GOT3 (cell line): ENCODE measurements at places on chromosomes 6 and 20.

- no peak for DNase-seq
These were observed 12.8 kb downstream of the TRAF3IP2 start for GRCh38 chr6:111592726-111593511.

DNA sequence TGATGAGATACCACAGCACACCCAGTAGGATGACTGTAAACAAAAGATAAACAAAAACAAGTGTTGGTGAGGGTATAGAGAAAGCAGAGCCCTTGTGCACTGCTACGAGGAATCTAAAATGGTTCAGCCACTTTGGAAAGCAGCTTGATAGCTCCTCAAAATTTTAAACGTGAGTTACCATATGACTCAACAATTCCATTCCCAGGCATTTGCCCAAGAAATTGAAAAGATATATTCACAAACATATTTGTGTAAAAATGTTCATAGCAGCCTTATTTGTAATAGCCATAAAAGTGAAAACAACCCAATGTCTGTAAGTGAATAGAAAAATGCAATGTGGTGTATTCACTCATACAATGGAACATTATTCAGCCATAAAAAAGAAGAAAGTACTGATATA, 141.0 kb upstream of the BTBD3 start:
- no peak for DNase-seq

DNA sequence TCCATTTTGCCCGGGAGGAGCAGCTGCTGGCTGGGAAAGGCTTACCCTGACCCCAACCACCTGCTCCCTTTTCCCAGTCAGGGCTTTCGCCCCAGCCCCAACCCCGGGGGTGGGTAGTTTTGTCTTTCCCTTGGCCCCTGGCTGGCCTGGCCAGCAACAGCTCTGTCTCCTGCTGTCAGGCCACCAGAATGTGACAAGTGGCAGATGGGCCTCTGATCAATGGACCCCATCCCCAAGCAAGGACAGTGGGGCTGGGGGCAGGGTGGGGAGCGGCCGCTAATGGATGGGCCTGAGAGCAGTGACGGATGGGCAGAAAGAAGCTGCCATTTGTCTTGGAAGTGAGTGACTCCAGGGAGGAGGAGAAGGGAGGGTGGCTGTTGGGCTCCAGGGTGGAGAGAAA, 121.6 kb downstream of the DHX35 start:
- no peak for DNase-seq

DNA sequence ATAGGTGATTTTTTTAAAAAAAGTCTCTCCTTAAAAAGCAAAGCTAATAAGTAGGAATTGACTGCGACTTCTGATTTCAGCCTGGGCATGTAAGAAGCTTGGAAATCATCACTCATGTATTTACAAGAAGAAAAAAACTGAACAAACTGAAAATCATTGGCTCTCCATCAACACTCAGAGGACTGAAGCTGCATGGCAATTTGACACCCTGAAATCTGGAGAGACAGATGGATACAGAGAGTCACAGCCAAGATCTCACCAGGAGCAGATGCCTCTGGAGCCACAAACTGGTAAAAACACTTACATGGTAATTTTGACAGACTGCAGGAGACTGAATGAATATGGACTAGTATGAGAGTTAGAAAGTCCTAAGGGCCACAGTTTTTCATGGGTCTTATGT, 191.2 kb upstream of the TCF21 start:
- DNase-seq, result no peak

DNA sequence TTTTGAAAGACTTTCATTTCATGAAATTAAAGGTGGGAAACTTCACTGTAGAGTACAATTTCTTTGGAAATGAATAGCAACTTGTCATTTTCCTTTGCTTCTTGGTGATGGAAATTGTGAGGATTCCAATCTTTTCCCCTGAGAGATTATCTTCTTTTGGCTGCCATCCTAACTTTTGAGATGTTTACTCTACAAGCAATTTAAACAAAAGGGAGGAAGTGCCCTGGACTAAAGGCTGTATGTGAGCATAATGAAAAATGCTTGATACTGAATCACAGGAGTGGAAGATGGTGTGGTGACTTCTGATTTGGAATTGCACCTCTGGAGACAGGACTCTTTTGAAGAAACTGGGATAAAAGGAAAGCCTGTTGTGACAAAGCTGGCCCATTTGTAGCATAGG, 43.1 kb upstream of the JAG1 start:
- DNase-seq, result no peak

GRCh38 chr6:104460738-104461483, 398.8 kb downstream of the HACE1 start:
- no peak for DNase-seq

GRCh38 chr20:31806564-31807355, 12.4 kb upstream of the MYLK2 start:
- DNase-seq, result no peak
